Fibroblast of pulmonary artery (primary cell): ENCODE measurements at places on chromosomes 4 and X.
A peak's percentile ranks its signal among the peaks of the same experiment; 100 is the strongest.

GRCh38 chr4:51963841-51964517, 56.2 kb downstream of the LRRC66 start:
- no peak for DNase-seq

DNA sequence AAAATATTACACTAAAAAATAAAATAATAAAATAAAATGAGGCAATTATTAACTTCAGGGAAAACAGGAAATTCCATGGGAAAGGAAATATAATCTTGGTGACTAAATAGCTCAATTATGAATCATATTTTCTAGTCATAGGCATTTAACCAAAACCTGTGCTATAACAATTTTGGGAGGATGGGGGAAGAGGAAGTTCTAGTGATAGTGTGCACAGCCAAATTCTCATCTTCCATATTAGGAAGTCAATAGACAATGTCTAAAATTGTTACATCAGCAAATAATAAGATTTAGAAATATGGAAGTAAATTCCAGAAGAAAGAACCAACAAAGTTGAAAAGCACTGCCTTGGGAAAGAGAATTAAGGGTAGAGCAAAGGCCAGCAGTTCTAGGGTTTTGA, 2.8 kb downstream of the AWAT2 start:
- peak; percentile 84 for DNase-seq

DNA sequence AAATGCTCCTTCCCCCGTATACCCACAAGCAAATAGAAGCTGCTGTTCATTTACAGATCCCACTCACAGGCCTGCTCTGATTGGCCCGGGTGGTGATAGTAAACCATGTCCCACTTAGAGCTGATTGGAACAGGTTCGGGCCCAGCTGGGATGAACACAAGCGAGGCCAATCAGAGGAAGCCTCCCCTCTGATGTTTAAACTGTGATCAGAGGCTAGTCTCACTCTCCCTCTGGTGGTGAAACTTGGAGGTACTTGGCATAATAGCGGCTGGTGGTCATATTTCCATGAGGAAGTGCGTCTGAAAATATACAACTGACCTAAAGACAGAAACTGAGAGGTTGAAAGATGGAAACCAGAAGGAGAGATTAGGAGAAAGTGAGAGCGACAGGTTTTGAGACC, 51.5 kb upstream of the TRPC3 start:
- DNase-seq = peak; percentile 33

DNA sequence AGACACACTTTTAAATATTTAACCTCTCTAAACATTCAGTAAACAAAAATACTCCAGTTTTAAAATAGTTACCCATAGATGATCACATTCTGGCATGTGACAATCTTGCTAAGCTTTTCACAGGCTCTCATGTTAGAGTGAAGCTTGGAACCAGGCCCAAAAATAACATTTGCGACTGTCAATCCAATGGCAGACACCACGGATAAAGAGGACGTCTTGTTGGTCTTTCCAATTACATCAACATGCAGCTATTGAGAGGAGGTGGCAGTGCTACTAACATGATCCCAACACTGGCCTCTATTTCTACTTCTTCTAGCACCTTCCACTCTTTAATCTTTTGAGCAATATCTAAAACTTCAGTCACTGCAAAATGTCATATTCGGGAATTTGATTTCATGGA, 970.8 kb upstream of the TENM3 start:
- DNase-seq = no peak

DNA sequence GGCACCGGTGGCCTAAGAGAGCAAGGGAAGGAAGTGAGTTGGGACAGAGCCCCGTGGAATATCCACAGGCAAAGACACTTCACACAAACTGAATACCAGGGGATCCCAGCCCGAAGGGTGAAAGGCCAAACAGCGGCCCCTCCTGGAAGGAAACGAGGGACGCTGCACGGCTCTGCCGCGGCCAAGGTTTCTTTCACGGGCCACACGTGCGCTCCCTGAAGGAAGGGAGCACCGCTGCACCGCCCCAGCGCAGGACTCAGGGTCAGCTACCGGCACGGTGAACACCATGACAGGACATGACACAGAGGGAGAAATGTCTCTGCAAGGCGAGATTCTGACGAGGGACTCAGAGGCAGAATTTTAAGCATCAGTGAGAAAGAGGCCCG, 31.5 kb upstream of the GTPBP6 start:
- DNase-seq = no peak

DNA sequence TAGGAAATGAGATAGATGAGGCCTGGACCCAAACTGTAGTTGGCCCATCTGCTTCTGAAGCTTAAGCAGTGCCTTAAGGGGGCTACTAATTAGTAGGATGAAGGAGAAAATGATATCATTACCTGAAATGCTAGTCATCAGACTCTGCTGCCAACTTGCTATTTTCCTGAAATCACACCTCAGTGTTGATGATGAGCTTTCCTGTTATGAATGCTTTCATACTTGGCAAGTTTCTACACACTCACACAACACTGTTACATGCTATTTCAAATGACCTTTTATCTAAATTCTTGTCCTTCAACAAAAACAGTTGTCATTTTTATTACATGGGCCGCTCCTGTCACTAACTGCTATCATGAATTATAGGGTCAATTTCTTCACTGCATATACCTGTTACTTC, 416.0 kb downstream of the PRDM5 start:
- DNase-seq = no peak

- DNase-seq = no peak
Measured at GRCh38 chr4:1771555-1772305, 21.4 kb upstream of the FGFR3 start.

GRCh38 chr4:100117750-100118149, 72.5 kb downstream of the DDIT4L start:
- no peak for DNase-seq

DNA sequence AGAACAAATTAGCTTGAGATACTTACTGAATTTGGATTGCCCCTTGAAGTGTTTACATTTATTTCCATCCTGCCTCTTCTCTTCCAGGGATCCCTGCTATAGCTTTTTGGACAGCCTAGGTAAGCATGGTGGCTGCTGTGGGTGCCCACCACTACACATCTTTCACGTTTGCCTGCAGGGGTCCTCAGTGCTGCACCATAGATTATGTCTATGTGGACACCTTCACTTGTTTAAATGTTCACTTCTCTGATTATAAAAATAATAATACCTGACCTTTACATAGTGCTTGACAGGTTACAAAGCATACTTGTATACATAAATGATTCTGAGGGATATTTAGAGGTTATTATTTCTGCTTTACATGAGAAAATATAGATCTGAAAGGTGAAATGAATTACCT, 67.9 kb upstream of the SLC4A4 start:
- peak; percentile 47 for DNase-seq

GRCh38 chr4:138509346-138509745, 267.2 kb upstream of the SLC7A11 start:
- DNase-seq = no peak

DNA sequence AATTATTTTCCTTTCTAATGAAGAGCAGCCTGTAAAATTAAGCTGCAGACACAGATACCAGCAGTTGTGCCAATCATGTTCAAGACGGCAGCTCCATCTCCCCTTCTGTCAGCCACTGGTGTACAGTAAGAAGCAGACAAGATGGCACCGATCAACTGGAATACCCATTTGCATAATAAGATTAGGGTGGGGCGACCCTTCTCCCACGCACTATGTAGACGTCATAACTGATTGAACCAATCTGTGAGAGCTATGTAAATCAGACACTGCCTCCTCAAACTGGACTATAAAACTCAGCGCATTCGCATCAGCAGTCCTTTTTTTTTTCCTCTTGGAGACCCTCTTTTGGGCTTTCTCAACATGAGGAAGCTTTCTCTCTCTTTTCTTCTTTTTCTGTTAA, 40.4 kb upstream of the INTS6L start:
- DNase-seq = no peak

DNA sequence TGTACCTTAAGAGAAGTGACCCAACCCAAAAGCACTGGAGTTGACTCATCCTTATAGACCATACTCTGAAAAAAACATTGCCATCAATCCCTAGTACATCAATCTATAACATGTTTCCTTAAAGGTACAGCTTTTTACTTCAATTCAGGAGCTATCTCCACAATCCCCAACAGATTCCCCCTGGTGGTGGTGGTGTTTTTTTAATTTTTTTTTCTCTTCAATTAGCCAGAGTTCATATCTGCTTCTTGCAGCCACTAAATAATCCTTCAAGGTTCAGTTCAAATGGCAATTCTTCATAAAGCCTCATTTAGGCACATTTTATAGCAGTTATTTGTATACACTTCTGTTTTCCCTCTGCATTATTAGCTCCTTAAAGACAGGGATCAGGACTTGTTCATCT, 60.7 kb upstream of the KDR start:
- no peak for DNase-seq

- no peak for DNase-seq
Measured at GRCh38 chr4:3683077-3683743, 83.0 kb upstream of the ADRA2C start.

DNA sequence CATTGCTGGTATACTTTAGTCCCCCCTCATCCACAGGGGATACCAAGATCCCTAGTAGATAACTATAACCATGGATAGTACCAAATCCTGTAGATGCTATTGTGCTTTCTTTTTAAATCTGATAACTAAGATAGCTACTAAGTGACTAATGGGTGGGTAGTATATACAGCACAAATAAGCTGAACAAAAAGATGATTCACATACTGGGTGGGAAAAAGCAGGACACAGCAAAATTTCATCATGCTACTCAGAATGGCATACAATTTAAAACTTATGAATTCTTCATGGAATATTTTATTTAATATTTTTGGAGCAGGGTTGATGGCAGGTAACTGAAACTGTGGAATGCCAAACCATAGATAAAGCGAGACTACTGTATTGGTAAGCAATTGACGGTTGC, 161.6 kb downstream of the IL15 start:
- DNase-seq = peak; percentile 12

GRCh38 chr4:88158489-88159228, at the start of gene ABCG2:
Gene ABCG2, minus strand, starts transcription at chr4:88158639. Its CDS starts 18,644 bp downstream, at chr4:88139995.
- no peak for DNase-seq

DNA sequence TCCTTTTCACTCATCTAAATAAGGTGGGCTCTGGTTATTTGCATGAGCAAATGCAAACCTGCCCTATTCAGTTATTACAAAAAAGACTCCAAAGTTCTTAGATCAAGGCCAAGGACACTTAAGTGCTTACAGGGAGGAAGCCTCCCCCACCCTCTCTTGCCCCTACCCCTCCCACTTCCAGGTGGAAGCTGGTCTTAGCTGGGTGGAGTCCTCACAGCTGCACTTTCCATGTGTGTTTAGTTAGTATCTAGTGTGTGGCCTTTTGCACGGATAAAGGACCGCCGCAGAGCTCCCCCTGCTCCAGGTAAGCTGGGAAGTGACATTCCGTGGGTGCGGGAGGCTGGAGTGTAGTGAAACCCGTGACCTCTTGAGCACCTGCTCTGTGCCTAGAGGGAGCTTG, at the start of gene TRIM75:
Gene TRIM75, plus strand, starts transcription at position 222 of the 400 bp plus-strand sequence. CDS start 5,282 bp downstream, outside the sequence.
- no peak for DNase-seq
